Cerebellum (tissue), 4 donors: ENCODE measurements at places on chromosomes 1 and 21.

DNA sequence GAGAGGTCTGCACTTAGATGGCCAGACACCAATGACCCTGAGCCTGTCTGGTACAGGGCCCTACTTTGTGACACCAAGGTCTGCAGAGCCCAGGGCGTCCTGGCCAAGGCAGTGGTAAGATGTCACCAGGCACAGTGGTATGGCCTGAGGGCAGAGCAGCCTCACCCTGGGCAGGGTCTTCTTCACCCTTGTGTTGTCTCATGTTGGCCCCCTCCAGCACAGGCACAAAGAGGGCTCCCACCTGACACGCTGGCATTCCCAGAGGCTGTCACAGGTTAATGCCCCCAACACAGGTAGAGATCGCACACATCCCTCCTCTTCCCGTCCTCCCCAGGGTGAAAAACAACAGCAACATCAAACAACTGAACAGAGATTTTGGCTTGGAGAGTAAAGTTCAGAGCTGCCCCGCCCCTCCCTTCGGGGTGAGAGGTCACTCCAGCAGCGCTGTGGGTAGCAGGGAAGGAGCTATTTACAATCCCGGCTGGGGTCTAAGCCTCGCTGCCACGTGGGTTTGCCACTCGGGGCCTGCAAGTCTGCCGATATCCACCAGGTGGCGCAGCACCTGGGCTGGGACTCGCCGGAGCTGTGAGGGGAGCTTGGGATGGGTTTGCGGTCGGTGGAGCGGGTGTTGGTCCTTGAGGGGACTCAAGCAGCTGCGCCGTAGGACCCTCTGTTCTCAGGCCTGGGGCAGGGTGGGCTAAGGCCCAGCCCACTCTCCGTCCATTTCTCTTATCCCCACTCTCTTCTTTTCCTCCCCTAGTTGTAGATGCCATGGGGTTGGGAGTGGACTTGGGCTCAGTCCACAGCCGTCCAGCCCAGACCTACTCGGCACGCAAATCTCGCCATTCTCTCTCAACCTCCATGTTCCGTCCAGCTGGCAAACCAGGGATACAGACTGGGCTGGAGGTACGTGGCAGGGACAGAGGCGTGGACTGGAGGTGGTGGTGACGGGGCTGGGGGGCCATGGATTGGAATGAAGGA, 12.7 kb downstream of the EFNA3 start:
- DNase-seq = peak; percentile 78

GRCh38 chr1:61638296-61638695, 86.6 kb downstream of the TM2D1 start:
- DNase-seq = no peak

- no peak for DNase-seq
Observed at GRCh38 chr1:33805988-33806387, 57.9 kb upstream of the HMGB4 start.

DNA sequence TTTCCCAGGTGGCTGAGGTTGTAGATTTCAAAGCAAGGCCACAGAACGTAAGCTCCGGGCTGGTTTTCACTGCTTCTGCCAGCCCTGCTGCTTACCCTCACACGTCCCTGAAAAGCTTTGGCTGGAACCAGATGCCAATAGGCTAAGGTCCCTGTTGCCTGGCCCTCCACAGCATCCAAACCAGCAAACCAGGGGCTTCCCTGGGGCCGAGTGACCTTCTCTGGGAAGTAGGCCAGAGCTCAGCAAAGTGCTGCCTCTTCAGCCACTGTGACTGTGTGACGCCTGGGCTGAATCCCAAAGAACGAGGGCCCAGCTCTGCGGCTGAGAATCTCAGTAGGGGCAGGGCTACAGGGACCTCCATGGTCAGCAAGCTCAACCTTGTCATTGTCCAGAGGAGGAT, 28.9 kb upstream of the RBM15 start:
- peak; percentile 51 for DNase-seq

- no peak for DNase-seq
Observed at GRCh38 chr1:116738673-116739370, 15.4 kb upstream of the CD2 start.

DNA sequence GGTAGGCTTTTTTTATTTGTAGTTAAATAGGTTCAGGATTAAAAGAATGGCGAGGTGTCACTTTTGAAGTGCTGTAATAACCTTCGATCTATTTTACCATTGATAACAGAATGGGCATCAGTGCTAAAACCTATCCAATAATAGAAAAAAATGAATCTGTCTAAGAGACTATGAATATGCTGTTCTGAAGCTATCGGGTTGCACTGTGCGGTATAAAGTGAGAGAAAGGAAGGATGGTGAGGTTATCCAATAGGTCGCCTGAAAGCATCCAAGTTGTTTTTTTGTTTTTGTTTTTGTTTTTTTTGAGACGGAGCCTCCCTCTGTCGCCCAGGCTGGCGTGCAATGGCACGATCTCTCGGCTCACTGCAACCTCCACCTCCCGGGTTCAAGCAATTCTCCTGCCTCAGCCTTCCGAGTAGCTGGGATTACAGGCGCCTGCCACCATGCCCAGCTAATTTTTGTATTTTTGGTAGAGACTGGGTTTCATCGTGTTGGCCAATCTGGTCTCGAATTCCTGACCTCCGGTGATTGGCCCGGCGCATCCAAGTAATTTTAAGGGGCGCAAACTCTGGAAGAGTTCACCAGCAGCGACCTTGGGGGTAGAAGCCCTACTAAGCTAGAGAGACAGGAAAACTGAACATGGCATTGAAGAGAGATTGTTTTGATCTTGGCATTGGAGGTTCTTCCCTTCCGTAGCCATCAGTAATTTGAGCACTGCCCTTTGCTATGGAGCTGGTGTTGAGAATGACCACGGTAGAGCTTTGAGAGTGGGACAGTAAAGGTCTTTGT, 8.7 kb upstream of the MDM4 start:
- peak; percentile 62 for DNase-seq

DNA sequence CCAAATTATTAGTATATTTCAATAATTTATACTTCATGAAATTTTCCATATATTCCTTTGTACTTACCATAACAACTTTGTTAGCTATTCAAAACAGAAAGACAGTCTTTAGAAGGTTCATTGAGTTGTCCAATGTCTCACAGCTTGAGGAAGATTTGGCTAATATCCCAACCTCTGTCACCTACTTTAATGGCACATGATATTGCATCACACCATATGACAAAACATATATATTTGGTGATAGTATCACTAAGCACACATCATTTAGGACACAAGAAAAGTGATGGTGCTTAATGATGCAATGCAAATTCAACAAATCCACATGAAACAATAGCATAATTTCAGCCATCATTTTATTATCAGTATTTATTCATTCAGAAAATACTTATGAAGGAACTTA, 122.0 kb upstream of the BRINP3 start:
- no peak for DNase-seq

- no peak for DNase-seq
Observed at GRCh38 chr1:2589431-2590232, 3.1 kb downstream of the PRXL2B start.

- no peak for DNase-seq
Observed at GRCh38 chr1:69246710-69247109, 321.0 kb upstream of the LRRC7 start.

GRCh38 chr1:24900486-24900849, 29.6 kb downstream of the RUNX3 start:
- no peak for DNase-seq

DNA sequence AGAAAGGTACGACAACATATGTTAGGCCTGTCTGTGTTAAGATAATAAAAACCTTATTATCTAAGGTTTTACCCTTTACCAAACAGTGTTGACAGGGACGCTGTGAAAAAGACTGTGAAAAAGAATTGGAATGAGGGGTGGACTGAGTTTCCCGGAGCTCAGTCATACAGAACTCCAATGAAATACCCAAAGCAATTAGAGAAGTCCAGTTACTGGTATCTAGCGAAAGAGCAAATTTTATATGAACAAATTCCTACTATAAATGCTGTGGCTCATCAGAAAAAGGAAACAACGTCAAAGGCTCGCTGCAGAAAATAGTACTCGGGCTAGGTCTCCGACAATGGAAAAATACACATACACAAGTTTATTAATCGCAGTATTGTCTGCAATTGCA, 708 bp upstream of the RBBP5 start:
- DNase-seq = no peak

GRCh38 chr1:225700889-225701465, 48.1 kb upstream of the ENAH start:
- no peak for DNase-seq

DNA sequence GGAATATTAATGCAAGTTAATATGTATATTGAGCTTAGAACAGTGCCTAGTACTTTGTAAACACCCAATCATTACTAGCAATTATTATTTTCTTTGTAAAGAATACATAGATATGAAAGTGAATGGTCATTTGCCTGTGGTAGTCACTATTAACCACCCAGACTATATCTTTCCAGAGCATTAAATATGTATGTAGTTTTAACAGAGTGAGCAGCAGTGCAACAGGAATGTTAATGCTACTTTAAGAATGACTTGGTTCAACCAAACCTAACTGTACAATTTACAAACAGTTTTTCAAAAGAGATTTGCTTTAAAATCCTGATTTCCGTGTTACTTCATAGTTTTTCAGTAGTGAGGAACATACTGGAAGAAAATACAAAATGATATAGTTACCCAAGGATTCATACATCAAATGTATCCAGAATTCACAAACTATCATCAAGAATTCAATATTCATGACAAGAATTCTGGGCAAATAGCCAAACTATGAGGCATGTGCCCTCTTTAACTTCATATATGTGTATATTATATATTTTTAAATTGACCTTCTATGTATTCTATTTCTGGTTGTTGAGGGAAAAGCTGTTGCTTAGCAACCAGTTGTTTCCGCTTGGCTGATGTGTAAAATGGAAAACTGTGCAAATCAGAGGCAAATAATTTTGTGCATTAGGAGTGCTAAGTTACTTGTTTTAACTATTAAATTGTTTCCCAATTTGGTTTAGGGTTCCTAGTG, 34.9 kb upstream of the IVNS1ABP start:
- DNase-seq = no peak

GRCh38 chr1:77333501-77333900, 51.7 kb downstream of the AK5 start:
- DNase-seq = no peak

- DNase-seq = no peak
Observed at GRCh38 chr1:118249641-118250040, 64.6 kb upstream of the SPAG17 start.

DNA sequence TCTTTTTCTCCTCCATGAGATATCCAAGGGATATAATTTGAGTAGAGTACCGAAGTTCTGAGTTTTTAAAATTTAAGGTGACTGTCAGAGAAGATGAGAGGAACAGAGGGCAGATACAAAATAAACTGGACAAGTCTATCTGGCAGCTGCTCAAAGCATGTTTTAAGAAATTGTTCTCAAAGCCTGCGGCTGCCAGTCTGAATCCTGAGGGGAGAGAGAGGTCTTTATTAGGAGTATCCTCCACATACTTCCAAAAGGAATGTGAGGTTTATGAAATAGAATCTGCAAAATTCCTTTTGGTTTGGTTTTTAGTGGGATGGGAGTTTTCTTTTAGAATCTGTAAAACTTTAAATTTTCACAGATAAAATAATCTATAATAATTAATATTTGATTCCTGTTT, 41.3 kb downstream of the TTC13 start:
- DNase-seq = no peak

GRCh38 chr1:195851016-195851601, 757.1 kb downstream of the KCNT2 start:
- no peak for DNase-seq

DNA sequence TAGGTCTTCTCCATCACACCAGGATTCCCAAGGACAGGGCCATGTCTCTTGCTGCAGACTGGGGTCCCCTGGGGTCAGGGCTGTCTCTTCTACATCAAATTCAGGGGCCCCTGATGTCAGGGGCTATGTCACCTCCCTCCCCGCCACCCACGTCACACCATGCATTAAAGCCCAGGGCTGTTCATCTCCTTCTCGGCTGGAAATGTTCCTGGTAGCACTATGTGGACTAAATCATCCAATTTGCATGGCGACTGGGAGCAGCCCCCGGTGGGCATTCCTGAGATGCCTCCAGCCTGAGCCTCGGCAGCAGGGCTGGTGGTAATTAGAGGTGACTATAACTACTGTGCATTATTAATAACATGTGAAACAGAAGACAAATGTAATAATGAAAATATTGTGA, 151.7 kb upstream of the HMGB4 start:
- no peak for DNase-seq

GRCh38 chr21:35086357-35086756, 37.3 kb upstream of the RUNX1 start:
- no peak for DNase-seq

GRCh38 chr1:14919751-14920150, 233.8 kb upstream of the TMEM51 start:
- no peak for DNase-seq

DNA sequence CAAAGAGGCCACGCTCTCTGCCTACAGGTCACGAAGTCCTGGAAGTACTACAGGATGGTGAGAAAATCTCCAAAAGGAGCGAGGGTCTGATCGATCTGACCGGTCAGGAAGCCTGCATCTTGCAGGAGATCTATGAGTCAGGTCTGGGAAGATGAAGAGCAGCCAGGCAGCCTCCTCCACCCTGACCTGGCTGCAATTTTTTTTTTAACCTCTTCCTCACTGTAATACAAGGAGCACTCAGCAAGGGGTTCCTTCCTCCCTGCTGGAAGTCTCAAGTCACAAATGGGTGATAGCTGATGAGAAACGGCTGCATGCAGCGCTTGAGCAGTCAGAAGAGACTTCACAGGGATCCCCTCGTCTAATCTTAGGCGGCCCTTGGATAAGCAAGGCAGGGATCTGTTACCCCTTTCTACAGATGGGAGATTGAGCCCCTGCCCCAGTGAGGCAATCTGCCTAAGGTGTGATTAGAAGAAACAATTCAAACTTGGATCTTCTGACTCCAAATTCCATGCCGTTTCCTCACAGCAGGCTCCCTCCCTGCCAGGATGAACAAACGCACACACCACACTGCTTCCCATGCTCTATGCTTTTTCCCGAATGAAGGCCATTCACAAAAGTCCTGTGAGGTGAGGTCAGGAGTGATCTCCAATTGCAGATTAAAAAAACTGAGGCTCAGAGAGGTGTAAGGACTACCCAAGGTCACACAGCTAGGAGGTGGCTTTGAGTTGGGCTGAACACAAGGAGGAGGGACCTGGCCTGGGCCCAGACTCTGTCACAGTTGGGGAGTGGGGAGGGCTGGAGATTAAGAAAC, 48.3 kb downstream of the ECE1 start:
- DNase-seq = no peak

- no peak for DNase-seq
Observed at GRCh38 chr1:48003741-48004531, 6.8 kb upstream of the TRABD2B start.

DNA sequence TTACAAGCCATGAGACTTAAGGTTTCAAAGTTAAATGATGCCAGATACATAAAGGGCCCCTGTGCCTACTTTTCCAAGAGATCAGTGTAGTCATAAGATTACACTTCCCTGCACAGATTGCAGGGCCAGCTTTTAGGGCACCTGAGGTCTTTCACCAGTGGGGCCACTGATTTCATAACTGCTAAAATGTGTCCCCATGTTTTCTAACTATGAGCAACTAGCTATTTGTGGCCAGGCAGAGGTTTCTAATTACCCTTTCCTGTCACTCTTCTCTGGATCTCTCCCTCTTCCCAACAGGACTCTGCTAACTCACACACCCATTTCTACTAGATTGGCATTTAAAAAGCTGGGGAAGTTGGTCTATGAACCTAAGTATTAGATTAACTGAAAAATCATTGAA, 207.1 kb upstream of the SGIP1 start:
- no peak for DNase-seq
